Stimulated activated CD8-positive, alpha-beta memory T cell treated with anti-CD3 and anti-CD28 coated beads, Interleukin-15, amount 100 ng/mL, for 48 hours (primary cell): ENCODE measurements at places on chromosomes 13 and 19.

- DNase-seq: no peak
Measured at GRCh38 chr13:98254513-98254912, 77.4 kb upstream of the RNF113B start.

DNA sequence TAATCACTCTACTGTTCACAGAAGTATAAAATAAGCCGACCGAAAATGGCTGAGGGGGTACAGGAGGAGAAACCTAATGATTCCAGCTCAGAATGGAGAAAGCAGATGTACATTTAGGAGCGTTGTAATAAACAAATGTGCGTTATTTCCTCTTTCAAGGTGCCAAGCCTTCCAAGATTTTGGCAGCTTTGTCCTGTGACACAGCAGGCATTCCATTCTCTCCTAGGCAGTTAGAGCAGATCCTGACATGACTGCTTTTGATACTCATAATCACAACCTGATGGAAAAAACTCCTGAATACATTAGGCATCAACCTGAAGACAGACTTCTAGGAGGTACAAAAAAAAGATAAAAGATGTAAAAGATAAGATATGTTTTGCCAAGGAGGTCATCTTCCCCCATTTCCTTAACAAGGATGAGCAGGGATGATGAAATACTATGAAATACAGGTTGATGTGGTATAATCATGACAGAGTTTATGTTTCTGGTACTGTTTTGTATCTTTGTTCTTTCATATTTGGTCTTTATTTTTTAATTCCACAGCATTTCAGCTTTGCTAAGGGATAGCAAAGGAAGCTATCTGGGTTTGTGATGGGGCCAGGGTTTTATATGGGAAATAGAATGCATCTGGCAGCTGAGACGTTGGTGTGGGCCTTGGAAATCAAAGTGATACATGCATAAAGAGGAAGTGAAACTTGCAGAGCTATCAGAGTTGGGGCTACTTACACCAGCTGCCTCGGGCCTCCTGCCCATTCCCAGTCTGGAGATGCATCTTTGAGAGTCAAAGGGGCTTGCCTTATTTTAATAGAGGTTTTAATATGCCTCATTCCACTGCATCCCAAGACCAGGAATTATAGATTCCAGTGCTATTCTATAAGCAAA, 222.5 kb downstream of the OXGR1 start:
- no peak for DNase-seq

DNA sequence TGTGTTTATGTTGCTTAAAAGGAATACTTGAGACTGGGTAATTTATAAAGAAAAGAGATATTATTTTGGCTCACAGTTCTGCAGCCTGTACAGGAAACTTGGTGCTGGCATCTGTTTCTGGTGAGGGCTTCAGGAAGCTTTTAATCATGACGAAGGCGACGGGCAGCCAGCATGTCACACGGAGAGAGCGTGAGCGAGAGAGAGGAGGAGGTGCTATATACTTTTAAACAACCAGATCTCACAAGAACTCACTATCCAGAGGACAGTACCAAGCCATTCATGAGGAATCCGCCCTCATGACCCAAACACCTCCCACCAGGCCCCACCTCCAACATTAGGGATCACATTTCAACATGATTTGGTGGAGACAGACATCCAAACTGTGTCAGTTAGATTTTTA, 163.4 kb upstream of the TSC22D1 start:
- no peak for DNase-seq

- no peak for DNase-seq
Measured at GRCh38 chr13:25478186-25478585, 106.4 kb downstream of the ATP8A2 start.

DNA sequence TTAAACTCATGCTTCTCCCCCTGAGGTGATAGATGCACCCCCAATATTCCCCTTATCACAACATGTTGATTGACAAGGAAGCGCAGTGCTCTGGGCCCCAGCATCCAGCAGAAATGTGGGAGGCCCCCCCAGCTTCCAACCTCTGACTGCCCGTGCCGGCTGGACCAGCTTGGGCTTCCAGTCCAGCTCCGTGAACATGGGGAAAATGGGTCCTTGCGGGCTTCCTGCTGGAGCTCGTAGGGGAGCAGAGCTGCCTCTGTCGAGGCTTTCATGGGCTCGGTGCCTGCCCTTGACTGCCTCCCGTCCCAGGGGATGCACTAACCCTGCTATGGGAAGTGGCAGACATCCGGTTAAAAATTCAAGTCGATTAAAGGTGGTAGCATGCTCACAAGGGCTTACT, 188.9 kb downstream of the COL4A1 start:
- DNase-seq: no peak

- DNase-seq: no peak
Measured at GRCh38 chr13:48961379-48961778, 14.3 kb upstream of the FNDC3A start.

DNA sequence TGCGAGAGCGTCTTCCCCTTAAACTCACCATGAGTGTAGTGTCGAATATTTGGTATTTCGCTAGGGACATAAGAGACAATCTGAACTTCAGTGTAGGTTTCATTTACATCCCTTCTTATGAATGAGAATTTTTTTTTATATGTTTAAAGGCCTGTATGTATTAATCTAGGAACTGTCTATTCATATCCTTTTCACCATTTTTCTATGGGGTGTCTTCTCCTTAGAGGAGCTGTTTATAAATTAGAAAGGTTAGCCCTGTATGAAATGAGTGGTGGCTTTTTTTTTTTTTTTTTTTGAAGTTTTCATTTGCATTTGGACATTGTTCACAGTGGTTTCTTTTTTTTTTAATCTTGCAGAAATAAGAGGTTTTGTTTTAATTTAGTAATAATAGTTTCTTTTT, 7.6 kb downstream of the ZNF146 start:
- DNase-seq: no peak

DNA sequence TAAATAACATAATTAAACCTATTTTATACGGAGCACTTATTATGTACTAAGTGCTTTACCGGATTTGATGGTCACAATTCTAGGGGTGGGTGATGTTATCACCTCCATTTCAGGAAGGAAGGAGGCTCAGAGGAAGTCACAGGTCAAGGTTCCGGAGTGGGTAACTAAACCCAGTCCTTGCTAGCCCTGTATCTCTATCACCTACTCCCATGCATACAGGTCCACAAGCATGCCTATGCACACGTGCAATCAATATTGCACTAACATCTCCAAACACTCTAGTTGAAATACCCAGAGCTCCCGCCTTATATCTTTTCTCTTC, 17.8 kb upstream of the FOSB start:
- DNase-seq: no peak

DNA sequence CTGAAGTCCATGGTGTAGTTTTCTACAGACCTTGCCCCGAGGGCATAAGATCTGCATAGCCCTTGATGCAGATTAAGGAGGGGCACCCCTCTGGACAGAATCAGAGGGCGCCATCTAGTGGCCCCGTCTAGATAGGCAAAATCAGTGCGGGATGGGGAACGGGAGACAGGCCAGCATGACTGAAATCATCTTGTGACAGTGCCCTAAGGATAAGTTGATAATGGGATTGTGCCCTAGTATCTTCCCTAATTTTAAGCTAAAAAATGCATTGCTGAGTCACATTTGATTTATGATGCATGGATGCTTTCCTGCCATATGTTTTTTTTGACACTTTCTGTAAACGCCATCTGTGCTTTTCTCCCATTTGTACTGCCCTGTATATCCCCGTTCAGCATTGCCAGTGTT, 19.0 kb upstream of the GPI start:
- DNase-seq: peak; percentile 52

DNA sequence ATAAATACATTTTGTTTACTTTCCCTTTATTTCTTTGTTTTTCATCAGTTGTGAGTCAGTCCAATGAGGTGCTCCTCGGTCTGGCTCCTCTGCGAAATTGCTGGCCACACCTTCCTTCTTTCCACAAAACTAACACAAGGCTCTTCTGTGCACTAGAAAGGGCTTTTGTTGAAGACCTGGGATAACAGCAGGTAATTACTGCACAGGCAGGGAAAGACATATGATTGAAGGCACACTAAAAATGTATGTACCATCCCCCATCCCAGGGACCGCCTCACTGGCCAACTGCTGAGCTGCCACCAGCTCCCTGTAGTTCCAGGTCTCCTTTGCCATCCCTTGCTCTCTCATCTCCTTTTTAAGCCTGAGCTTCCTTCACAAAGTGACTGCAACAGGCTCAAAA, 180.5 kb downstream of the EFNB2 start:
- DNase-seq: no peak
